Femur (tissue), 1 donor: ENCODE measurements at places on chromosomes 11 and 22.

DNA sequence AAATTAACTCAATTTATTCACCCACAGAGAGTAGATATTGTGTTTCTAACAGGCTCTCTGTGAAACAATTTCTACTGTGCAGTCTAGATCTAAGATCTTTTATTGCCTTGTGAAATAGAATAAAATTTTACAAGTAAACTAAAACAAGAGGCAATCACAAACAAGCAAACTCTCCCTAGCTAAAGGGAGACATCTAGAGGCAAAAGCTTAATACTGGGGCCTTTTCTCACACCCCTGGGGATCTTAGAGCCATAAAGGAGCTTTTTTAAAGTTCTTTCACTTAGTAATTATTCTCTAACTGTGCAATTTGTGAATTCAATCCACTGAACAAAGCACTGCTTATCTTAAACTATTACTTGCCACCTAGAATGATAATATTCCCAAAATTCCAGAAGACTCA is 19.7 kb downstream of the ALG9 start:
- no peak for DNase-seq

- no peak for DNase-seq
These were observed 30.4 kb downstream of the IMMP1L start for GRCh38 chr11:31479066-31479465.

GRCh38 chr11:43547889-43548381 is 132.6 kb upstream of the HSD17B12 start:
- no peak for DNase-seq

DNA sequence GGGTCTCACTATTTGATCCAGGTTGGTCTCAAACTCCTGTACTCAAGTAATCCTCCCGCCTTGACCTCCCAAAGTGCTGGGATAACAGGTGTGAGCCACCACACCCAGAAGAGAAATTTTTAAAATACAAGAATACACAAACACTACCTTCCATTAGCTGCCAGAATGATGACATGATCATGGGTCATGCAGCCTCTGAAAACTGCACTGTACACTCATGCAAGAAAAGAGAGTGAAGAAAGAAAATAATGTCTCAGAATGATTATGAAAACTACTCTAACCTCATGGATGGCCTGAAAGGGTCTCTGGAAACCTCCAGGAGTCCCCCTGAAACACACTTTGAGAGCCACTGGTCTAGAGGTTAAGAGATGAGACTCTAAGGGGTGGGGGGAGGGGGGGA is 18.8 kb downstream of the VPS37C start:
- no peak for DNase-seq

DNA sequence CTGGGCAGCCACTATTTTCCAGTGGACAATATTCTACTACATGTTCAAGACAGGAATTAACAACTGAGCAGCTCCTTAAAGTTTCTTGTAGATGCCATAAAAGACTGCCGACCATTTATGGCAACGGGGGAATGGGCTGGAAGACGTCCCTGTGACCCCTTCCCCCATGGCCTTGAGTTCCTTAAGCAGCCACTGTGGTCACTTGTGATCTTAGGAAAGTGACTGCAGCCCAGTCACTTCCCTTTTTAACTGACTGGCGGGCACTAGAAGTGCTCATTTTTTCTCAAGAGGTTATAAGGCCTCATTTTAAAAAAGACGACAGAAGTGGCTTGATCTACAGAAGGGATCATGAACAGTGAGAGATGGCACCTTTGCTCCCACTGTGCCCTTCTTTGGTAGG is 153.2 kb upstream of the NARS2 start:
- no peak for DNase-seq

DNA sequence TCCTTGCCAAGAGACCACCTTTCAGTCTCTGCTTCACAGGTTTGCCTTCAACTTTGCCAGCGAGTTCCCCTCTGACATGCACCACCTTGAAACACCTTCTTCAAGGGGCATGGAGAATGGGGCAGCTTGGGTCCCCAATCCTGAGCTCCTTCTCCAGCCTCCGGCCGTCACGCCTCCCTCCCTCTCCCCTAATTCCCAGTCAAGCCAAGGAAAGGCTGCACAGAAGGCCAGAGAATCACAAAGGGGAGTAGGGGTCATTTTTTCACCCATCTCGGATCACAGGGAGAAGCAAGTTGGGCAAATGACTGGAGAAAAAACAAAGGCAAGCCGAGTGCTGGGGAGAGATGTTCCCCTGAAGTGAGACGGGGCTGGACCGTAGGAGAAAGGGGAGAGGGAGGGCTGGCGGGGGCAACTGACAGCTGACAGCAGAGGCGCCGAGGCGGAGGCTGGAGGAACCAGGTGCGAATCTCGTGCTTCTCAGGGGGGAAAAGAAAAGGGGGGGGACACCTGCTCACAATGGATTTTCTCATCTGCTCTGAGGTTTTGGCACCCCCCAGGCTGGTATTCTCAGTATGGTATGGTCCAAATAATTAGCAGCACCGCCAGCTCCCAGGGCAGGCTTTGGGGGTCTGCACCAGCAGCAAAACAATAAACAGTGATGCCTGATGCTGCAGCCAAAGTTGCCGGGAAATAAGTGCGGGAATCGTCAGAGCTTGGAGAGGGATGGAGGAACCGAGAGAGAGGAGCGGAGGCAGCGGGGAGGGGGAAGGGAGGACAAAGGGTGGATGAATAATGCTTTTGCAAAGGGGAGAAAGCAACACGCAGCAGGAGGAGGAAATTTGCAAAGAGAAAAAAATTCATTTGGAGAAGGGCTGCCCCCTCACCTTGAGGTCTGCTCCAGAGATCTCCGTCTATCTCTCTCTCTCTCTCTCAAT is 644 bp downstream of the YPEL4 start:
- peak; percentile 47 for DNase-seq

- DNase-seq = peak; percentile 67
These were observed at the start of gene RTN4RL2 for GRCh38 chr11:57460022-57460757. Gene RTN4RL2, plus strand, starts transcription at chr11:57460528. Its CDS starts 338 bp downstream, at chr11:57460866.

GRCh38 chr11:118650366-118650765 is 29.1 kb downstream of the TREH start:
- no peak for DNase-seq

GRCh38 chr11:68956142-68956541 is 24.6 kb downstream of the MRGPRD start:
- no peak for DNase-seq

- DNase-seq = no peak
These were observed 54.4 kb upstream of the TSKU start for GRCh38 chr11:76728778-76729177.

GRCh38 chr22:28952857-28953256 is 69.5 kb downstream of the ZNRF3 start:
- DNase-seq = no peak

GRCh38 chr11:75627906-75628668 is 40.8 kb downstream of the MAP6 start:
- no peak for DNase-seq

DNA sequence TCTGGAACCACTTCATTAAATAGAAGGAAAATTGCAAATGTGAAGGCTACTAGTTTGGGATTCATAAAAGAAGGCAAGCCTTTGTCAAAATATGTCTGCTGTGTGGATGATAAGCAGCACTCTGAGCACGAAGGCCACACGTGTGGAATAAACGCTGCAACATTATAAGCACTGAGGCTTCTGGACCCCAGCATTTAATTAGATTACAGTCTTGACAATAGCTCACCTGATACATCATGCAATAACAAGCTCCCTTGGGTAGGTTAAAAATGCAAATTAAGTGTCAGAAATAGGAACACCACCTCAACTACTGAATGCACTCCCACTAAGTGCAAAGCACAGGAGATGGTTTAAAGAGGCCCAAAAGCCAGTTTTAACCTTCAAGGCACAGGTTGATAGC is 179.3 kb downstream of the LARGE1 start:
- DNase-seq = no peak

DNA sequence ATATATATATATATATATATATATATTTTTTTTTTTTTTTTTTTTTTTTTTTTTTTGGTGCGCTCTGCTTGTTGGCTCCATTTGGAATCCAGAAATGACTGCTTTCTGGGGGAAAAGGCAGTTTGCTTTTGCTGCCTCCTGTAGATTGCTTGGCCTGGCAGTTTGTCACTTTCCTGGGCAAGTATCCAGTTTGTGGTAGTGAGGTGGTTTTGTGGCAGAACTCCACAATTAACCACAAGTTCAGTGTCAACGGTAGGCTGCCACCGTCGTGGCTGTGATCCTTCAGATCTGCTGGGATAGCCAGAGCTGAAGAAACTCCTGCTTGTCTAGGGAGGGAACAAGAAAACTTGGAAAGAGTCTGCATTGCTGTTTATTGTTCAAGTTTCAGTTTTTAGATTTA is 5.0 kb upstream of the PDE3B start:
- peak; percentile 36 for DNase-seq

- DNase-seq = no peak
These were observed 199.7 kb downstream of the C11orf91 start for GRCh38 chr11:33500861-33501479.

DNA sequence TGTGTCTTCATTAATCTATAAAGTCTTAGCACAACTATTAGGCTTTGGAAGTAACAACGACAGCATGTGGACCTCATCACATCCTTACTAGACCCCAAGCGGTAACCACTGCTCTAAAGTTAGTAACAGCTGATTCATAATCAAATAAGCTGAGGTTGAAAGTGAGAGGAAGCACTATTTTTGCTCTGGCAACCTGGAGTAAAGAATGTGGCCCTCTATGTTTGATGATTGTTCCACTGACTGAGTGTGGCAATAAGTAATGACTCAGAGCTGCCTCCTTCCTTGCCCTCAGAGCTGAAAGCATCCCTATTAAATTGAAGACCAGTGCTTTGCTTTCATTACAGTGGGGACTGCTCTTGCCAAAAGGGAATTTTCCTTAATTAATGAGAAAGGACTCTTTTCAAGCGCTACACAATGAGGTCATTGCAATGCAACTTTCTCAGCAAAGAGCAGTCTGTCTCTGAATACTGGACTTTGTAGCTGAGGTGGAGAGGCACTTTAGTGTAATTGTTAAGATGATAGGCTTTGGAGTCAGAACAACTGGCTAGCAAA is 906.1 kb upstream of the RAG2 start:
- DNase-seq = no peak
